ENCODE measurements at places on chromosomes 16 and 17.

DNA sequence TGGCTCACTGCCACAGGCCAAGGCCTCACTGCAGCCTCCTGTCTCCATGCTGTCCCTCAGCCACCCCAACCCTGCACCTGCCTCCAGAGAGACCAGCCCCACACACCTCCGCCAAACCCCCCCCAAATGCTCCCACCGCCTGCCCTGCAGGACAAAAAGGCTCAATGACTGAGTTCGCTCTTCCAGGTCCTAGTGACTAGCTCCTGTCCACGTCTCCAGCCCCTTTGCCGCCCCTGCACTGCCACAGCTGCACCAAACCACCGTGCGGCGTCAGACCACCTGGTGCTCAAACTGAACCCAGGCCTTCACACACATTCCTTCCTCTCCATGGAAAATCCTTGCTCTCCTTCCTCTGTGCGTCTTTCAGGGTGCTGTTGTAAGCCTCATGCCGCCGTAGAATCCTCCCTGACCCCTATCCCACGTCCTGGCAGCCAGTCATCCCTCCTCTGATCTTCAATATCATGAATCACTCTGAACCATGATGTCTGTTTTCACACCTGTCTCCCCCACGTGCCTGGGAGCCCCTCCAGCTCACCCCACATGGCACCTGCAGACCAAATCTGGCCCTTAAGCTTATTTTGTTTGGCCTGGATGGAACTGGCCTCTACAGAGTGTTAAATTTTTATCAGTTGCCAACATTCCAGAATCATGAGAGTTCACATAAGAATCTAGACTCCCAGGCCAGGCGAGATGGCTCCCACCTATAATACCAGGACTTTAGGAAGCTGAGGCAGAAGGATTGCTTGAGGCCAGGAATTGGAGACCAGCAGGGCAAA, 4.3 kb upstream of the GSG1L start:
- no peak for DNase-seq

GRCh38 chr16:85553436-85554113, 59.5 kb upstream of the GSE1 start:
- DNase-seq: no peak

DNA sequence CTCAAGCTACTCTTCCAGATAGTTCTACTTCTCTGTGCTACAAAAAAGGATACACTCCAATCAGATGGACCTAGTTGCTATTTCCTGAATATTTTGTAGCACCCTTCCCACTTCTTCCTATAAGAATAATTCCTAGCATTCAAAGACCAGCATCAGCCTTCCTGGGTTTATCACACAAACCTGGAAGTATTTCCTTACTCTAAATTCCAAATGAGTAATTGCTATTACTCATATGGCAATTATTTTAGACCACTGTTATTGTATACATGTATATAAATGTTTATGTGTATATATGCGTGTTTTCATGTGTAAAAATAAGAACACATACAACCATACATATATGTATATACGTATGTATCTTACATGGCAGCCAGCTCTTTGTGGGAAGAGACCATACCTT, 130.6 kb downstream of the MYO1D start:
- no peak for DNase-seq

DNA sequence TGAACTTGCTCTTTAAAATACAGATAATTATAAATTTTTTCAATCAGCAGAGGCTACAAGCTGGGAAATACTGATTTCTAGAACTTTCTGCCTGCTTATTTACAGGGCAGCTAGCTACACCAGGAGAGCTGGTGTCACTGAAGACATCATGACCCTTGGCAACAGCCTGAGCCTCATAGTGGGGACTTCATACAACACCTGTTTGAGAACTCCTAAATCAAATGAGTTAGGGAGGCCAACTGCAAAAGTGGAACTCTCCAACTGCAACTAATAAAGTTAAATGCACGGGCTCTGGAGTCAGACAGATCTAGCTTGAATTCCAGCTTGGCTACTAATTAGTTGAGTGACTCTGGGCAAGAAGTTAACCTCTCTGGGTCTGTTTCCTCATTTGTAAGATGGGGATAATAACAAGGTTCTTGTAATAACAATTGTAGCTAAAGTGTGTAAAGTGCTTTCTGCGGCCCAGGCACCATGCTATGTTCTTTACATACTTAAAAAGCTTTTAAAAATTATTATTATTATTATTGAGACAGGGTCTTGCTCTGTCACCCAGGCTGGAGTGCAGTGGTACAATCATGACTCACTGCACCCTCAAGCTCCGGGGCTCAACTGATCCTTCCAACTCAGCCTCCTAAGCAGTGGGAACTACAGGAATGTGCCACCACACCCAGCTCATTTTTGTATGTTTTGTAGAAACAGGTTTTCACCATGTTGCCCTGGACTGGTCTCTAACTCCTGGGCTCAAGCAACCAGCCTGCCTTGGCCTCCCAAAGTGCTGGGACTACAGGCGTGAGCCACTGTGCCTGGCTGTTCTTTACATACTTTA, 33.4 kb downstream of the VAC14 start:
- DNase-seq: no peak

- peak; percentile 23 for DNase-seq
These were observed 66.8 kb downstream of the BCAS3 start for GRCh38 chr17:60744355-60744966.

DNA sequence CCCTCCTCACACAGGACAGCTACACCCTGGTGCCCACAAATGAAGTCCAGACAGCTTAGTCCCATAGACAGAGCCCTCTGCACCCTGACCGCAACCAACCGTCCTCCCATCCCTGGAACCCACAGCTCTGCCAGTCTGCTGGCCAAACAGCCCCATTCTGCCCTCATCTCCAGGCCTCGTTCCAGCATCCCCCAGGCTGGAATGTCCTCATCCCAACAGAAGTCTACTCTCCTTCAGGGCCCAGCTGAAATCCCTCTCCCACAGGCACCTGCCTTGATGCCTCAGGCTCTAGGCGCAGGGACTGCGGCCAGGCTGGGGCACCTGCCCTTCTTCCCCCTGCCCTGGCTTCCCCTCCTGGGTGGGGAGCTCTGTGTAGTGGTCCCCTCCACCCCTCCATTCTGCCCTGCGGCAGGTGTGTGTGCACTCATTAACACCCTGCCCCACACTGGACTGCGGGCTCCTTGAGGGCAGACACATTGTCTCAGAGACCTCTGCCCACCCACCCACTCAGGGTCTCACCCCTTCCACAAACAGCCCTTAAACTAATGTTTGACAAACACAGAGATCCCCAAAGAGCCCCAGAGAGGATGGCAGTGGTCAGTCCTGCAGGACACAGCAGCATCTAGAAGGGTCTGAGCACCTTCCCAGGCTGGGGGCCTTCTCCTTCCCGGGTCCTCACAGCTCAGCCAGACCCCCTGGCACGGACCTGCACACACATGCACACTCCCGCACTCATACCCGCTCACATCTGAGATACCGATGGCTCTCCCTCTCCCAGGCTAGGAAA, 820 bp downstream of the GRIN2C start:
- DNase-seq: no peak

- DNase-seq: no peak
These were observed 129.4 kb upstream of the SEC14L1 start for GRCh38 chr17:77011173-77012011.

DNA sequence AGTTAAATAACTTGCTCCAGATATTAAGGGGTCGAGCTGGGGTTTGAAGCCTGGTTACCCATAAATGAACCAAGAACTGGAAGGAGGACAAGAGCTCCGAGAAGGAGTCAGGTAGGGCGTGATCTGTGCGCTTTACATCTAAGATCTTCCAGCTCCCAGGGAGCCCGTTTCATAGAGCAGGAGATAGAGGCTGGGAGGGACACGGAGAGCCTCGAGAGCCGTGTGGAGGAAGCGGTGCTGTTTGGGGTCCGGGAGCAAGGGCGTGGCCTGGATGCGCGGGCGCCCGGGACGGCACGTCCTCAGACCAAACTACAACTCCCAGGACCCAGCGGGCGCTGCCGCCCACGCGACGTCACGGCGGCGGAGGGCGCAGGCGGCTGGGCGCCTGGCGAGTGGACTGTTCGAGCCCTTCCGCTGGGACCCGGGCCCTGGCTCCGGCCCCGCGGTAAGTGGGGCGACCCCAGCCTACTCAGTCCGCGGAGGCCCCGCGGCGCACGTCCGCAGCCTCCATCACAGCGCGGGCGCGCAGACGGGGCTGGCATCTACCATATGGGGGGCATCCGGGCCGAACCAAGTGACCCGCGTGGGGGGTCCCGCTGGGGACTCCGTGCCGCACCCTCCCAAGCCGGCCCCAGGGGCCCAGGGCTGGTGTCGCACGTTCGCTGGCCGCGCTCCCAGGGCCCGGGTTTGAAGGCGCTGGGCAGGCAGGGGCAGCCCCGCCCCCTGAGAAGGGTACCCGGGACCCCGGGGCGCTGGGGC, at the start of gene BCKDK:
BCKDK (plus strand) TSS at position 352 of the 759 bp plus-strand sequence. CDS start 838 bp downstream, outside the sequence.
- peak; percentile 60 for DNase-seq

DNA sequence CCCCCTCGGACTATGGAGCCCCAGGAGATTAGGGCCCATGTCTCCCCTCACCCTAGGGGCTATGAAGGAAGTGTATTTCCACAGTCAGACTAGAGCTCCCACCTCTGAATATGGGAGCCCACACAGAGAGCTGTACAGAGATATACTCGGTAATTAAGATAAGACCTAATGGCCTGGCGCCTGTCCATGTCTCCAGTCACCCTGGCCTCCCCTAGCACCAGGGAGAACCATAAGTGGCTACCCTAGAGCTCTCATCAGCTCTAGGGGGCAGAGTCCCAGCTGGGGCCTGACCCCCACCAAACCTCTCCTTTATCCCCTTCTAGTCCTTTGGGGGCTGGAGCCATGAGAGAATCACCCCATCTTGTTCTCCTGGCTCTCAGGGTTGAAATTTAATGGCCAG, 2.4 kb downstream of the TMEM101 start:
- no peak for DNase-seq

DNA sequence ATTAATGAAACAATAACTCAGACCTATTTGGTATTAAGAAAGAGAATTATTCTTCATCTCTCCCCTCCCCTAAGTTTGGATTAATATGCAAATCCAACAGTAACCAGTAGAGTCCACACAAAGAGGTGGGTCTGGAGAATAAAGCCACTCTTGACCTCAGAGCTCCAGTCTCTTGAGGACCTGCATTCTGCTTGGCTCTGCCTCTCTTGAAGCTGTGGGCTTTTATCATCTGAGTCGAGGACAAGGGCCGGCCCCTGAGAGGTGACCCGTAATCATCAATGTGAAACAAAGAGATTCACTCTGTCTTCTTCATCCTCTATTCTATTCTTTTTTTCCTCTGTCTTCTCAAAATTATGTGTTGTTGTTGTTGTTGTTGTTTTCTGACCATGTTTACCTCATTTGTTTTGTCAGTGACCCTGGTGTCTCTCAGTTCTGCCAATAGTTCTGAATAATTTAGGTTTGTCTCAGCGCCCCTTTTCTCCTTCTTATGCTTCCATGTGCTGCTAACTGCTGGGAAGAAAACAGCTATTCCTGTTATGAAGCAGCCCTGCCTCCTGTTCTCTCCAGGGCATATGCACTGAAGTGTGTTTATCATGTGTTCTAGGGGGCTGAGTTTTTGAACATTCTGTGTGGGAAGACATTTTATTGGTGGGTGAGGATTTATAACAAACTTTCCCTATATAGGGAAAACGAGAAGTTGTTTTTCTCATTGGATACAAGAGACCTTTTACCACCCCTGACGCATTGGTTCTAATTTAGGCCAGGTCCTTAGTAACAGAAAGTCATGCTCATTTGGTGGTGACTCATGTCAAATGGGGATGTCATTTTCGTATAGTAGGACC, 135.8 kb downstream of the TRIM37 start:
- no peak for DNase-seq

GRCh38 chr17:72518753-72519597, 398.2 kb downstream of the SOX9 start:
- no peak for DNase-seq

DNA sequence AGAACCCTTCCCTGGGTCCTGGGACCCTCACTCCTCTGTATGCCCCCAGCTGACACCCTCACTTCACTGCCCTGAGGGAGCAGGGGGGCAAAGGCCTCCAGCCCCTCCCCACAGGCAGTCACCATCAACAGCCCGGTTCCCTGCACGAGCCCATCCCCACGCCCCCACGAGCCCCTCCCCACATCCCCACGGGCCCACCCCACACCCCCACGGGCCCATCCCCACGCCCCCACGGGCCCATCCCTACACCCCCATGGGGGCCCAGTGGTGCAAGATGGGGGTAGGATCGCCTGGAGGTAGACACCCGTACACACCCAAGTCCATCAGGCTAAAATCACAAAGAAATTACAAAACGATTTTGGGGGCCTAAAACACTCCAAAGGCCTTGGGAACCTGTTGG, 42.3 kb downstream of the LMF1 start:
- no peak for DNase-seq

- no peak for DNase-seq
These were observed 900.8 kb upstream of the GOT2 start for GRCh38 chr16:59634951-59635350.

DNA sequence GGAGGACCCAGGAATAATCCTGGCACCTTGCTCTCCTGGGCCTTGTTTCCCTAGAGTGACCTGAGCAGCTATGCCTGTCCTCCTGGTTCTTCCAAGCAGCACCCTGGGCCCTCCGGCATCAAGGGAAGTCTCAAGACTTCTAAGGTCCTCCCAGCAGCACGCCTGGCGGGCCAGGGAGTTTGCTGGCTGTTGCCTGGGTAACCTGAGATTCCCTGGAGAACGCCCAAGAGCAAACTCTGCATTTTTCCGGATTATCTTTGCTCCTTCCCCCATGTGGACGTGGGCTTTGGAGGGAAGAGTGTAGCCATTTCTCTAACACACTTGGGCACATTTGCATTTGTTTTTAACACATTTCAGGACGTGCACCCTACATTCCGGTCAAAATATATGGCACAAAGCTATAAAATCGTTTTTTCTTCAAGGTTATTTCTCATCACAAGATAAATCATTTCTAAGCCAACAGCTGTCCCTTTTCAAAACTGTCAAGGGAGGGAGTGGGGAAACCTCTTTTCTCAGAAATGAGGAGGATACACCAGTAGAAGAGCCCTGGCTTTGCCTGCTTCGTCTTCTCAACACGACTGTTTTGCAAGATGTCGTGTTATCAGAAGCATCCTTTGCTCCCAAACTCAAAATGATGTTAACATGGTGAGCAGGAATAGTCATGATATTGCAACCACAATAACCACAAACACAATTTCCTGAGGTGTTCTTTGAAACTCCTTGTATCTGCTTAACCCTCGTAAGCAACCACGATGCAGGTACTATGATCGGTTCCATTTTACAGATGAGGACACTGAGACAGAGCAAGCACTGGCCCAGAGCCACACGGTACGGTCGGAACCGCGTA, 116.5 kb downstream of the ADCY9 start:
- peak; percentile 68 for DNase-seq

- no peak for DNase-seq
These were observed 8.7 kb upstream of the PRKCB start for GRCh38 chr16:23827057-23827456.
